Activated T-helper 1 cell treated with Interleukin-2 at 50 U/mL for 16 hours (primary cell): ENCODE measurements at places on chromosomes 16 and 17.
A peak's percentile ranks its signal among the peaks of the same experiment; 100 is the strongest.

DNA sequence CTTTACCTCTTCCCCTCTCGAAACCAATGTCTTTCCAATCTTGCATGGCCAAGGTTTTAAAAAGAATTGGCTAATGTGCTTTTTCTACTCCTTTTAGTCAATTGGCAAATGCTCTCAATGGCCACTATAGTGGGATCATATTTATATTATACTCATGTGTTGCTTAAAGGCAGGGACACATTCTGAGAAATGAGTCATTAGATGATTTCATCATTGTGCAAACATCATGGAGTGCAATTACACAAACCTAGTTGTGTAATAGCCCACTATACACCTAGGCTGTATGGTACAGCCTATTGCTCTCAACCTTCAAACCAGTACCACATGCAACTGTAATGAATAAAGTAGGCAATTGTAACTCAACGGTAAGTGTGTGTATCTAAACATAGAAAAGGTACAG, 180.9 kb downstream of the HS3ST3A1 start:
- no peak for DNase-seq

GRCh38 chr16:23113185-23113584, 36.1 kb downstream of the USP31 start:
- no peak for DNase-seq

GRCh38 chr16:85642762-85643358, 29.7 kb downstream of the GSE1 start:
- DNase-seq: no peak

- no peak for DNase-seq
These were observed 339.2 kb upstream of the TNRC6C start for GRCh38 chr17:77619326-77619725.

DNA sequence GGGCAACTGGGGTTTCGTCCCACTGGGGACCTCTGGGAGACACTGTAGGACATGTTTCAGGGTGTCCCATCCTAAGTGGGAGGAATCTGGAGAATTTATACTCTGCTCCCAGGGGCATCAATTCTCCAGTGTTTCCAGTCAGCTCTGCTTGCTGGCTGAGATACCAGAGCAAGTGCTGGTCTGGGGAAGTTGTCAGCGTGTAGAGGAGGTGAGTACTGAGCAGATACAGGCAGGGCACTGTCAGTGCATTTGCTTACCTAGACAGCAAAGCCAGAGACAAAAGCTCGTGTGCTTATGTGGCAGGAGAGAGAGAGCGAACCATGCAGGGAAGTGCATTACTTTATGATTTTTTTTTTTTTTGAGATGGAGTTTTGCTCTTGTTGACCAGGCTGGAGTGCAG, 20.2 kb upstream of the TOX3 start:
- no peak for DNase-seq

GRCh38 chr16:69888005-69888590, 63.0 kb upstream of the CLEC18A start:
- no peak for DNase-seq

GRCh38 chr17:7631398-7632380, 1.8 kb downstream of the SHBG start:
- DNase-seq: no peak

DNA sequence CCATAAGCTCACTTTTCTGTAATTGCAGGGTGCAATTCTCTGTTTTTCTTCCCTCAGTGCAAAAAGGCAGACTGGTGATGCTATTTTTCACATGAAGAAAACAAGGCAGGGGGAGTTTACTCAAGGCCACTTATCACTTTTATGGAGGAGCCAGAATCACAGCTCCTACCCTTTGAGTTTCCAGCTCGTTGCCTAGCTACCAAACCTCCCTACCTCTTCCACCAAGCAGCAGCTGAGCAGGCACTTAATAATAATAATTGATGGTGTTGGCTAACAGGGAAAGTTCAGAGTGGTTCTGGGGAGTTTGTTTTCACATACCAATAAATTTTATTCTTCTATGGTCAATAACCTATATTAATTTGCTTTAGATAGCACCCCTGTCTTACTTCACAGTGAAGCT, 31.9 kb upstream of the MPHOSPH6 start:
- DNase-seq: no peak

- no peak for DNase-seq
These were observed 29.9 kb downstream of the NKD1 start for GRCh38 chr16:50578137-50578536.

- DNase-seq: no peak
These were observed 11.7 kb upstream of the FAM83G start for GRCh38 chr17:19016297-19016696.

DNA sequence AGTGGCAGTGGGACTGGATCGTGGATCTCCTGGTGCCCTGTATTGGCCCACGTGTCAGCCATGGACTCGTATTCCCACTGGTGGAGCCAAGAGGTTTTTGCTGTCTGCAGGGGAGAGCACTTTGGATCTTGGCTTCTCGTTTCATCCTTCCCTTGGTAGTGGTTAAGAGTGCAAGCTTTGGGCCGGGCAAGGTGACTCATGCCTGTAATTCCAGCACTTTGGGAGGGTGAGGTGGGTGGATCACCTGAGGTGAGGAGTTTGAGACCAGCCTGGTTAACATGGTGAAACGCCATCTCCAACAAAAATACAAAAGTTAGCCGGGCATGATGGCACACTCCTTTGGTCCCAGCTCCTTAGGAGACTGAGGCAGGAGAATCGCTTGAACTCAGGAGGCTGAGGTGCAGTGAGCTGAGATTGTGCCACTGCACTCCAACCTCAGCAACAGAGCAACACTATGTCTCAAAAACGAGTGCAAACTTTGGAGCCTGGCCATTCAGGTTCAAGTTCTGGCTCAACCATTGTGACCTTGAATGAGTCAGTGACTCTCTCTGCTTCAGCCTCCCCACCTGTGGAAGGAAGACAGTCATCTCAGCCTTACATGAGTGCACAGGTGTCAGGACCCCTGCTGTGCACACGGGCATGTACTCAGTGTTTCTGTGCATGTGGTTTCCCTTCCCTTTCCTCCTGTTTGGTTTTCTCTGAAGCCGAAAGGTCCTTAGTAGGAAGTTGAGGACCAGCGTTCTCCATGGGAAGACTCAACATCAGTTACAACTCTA, 57.4 kb downstream of the PLCG2 start:
- no peak for DNase-seq

DNA sequence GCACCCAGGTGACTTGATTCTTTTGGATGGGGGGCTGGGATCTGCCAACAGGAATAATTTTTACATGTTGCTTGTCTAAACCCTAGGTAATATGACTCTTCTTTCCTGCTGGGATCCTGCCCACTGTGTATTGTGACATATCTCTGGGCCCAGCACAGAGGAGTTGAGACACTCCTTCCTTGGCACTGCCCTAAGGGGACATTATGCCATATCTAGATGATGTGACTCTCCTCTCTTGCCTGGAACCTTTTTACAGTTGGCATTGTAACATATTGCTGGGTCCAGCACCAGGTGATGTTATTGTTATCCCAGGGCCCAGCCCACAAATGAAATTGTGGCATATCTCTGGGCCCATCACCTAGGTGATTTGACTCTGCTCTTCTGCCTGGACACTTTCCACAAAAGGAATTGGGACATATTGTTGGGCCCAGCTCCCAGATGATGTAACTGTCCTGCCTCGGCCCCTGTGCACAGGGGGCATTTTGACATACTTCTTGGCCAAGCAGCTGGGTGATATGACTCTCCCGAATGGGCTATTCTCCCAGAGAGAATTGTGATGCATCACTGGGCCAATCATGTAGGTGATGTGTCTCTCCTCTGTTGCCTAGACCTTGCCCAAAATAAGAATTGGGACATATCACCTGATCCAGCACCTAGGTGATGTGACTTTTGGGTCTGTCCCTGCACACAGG, 1837.7 kb downstream of the TP53TG3F start:
- DNase-seq: no peak

GRCh38 chr16:71360378-71360777, 1.9 kb downstream of the CALB2 start:
- DNase-seq: no peak

DNA sequence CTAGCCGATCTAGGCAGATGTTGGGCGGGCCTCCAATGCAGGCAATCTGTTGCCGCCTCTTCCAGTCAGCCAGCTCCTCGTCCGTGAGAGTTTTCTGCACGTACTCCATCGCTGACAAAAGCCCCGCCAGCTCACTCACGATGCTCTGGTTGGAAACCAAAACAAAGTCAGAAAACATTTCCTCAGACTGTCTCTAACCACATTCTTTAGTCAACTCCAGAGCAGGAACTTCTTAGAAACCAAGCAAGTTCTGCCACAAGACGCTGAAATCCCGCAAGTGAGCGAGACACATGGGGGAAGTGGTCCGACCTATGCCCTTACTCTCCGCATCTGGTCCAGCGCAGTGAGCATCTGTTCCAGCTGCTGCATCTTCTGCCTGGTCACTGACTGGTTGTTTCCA, 49.1 kb downstream of the STAT5A start:
- DNase-seq: peak; percentile 56

- no peak for DNase-seq
These were observed 104.7 kb upstream of the TMEM132E start for GRCh38 chr17:34474706-34475105.

- DNase-seq: no peak
These were observed 1.5 kb downstream of the CLDN7 start for GRCh38 chr17:7260651-7261378.

DNA sequence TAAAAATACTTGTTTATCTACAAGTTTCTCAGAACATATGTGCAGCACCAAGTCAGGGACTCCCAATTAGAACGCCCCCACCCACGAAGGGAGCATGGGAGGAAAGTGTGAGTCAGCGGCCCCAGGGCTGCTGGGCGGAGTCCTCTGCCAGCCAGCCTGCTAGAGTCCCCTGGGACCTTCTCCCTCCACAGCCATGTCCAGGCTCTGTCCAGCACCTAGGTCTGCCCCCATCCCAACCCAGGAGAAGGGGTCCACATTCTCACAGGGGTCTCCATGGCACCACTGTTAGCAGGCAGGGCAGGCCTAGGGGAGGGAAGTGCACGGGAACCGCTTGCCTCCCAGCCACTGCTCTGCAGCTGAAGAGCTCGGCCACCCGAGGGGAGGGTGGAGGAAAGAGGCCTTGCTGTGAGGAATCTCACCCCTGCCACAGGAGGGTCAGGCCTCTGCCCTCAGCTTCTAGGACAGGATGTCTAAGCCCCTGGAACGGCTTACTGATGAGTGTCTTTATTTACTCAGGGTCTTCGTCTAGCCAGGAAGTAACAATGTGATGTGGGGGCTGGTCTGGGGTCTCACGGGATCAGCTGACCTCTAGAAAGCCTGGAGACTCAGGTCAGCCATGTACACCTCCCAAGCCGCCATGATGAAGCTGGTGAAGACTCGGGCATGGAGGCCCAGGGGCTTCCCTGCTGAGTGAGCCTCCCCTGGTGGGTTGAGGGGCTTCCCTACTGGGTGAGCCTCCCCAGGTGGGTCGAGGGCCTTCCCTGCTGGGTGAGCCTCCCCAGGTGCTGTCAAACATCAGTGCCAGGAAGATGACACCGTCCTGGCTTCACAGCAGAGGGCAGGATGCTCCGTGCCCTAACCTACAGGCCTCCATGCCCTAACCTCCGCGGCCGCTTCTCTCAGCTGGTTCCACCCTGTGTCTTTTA, 190.3 kb downstream of the RBFOX3 start:
- DNase-seq: no peak

- DNase-seq: no peak
These were observed 389.9 kb downstream of the MAF start for GRCh38 chr16:79210607-79211006.

GRCh38 chr17:32822996-32823395, 53.9 kb downstream of the MYO1D start:
- DNase-seq: no peak

- DNase-seq: no peak
These were observed 54.2 kb downstream of the PLD6 start for GRCh38 chr17:17151962-17152361.

- no peak for DNase-seq
These were observed 15.3 kb downstream of the CDH3 start for GRCh38 chr16:68660359-68660795.

GRCh38 chr17:31537565-31538011, 146.1 kb downstream of the RAB11FIP4 start:
- DNase-seq: no peak

GRCh38 chr17:42270596-42270995, 5.6 kb downstream of the STAT5B start:
- no peak for DNase-seq

- no peak for DNase-seq
These were observed 16.4 kb upstream of the CUEDC1 start for GRCh38 chr17:57971572-57971971.

DNA sequence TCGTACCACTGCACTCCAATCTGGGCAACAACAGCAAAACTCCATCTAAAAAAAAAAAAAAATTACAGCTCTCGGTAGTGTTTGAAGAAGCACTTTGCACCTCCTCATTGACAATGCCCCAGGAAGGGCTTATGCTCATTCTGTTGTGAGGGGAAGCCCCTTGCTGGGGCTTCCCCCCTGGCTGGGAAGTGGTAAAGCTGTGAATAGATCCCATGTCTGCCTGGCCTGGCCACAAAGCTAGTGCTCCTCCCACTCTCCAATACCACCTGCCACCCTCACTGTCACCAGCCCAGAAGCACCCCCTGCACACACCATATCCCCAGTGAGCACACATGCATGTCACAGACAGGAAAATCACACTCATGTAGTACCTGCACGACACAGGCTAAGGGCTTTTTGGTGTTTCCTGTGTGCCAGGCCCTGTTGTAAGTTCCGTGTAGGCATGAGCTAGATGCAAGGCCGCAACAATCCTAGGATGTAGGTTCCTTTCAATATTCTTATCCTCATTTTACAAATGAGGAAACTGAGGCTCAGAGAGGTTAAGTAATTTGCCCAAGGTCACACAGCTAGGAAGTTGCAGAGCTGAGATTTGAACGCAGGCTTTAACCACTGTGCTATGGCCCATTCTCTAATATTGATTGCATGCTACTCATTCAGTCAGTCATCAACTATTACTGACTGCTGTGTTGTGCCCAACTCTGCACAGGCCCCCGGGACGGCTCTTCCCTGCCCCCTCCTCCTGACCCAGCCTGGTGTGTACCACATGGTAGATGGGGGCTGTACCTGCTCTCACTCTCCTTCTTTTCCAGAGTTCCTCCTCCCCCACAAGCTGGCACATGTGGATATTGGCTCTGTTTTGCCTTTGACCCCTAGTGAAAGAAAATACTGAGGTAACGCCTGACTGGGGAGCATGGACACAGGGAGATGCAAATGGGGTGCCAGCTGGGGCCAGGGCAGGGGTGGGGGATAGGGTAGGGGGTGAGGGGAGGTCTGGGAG, 11.9 kb upstream of the COL1A1 start:
- DNase-seq: no peak

DNA sequence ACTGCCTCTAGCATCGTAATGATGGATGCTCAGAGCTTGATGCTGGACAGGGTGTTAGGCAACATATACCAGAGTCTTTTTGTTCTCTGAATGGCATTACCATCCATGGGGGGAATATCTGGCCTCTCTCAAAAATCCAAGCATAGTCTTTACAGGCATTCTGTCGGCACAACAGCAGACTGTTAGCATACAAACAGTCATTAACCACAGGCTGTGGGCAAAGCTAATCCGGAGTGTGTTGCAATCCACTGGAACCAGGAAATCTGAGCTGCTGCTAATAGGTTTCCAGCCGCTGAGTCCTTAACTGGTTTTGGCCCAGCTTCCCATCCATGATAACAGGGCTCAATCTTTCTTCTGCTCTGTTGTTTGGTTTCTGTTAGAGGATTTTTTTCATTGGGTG, 371.9 kb downstream of the HS3ST3B1 start:
- DNase-seq: no peak
